ENCODE measurements at places on chromosomes 16 and 17.

DNA sequence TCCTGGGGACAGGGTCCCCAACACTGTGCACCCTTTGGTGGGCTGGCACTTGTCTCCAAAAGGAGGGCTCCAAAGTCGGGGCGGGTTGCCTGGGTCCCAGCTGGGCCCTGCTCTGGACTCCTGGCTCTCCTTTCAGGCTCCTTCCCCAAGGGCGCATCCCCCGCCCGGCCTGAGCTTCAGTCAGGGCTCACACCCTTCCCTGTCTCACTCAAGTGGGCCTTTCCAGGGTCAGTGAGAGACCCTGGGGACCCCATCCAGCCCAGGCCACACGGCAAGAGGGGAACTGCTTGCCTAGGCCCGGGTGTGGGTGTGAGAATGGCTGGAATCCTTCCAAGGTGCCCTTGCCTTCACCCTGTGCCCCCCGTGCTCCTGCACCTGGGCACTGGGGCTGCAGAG lies 41.8 kb upstream of the SLC38A10 start:
- no peak for DNase-seq

DNA sequence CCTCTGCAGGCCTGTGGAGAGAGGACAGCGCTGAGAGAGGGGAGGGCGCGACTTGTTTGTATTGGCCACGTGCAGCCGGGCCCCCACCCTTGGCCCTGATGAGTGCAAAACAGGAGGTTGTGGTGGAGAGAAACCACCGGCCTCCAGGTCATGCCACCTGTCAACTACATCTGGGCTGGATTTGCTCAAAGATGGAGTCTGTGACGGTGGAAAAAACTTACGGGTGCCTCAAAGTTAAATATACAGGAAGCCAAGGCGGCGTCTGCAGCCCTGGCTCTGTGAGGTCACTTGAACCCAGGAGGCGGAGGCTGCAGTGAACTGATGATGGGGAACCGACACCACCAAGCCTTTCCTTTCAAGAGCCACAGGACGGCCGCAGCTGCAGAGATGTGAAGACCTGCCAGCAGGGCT lies 15.7 kb downstream of the C16orf74 start:
- no peak for DNase-seq

DNA sequence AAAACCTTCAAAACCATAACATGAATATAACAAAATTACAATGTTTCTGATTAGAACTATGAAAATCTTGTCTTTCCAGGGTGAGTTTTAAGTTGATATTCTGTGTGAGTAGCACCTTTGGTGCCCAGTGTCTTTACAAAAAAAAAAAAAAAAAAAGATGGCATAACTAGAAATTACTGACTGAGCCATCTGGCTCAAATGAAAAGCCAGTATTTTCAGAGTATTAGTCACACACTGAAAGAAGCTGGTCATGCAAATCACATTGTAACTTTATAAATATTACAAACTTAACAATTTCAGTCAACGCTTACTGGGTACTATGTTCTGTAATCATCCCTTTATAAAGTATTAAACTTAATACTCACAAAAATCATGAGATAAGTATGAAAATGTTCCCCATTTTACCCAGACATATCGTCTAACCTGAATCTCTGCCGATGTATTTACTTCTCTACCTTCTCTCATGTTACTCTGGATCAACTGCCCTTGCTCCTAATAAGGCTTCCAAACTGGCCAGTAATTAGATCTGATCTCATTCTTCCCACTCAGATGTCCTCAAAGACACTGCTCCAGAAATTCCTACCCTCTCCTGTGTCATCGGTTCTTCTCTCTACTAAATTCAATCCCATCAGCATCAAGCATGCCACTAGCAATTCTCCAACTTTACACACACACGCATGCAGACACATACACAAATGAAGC lies 25.4 kb downstream of the UBE2G1 start:
- DNase-seq = no peak

- no peak for DNase-seq
These were observed 29.0 kb downstream of the ZNF750 start for GRCh38 chr17:82810644-82811430.

DNA sequence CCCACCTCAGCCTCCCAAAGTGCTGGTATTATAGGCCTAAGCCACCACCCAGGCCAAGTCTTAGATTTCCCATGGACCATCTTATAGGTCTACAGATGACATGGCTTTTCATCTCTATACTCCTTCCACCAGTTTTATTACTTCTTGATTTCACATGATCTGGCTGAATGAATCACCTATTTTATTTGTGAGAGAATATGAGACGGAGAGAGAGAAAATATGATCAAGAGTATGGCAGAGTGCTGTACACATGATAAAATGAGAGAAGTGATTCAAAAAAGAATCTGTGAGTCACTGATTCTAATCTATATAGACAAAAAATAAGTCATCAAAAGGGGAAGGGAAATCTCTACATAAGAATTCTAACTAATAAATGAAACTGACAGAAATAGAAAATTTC lies 13.7 kb downstream of the ACSM1 start:
- no peak for DNase-seq

- DNase-seq = no peak
These were observed 10.1 kb downstream of the TK2 start for GRCh38 chr16:66539623-66540469.

DNA sequence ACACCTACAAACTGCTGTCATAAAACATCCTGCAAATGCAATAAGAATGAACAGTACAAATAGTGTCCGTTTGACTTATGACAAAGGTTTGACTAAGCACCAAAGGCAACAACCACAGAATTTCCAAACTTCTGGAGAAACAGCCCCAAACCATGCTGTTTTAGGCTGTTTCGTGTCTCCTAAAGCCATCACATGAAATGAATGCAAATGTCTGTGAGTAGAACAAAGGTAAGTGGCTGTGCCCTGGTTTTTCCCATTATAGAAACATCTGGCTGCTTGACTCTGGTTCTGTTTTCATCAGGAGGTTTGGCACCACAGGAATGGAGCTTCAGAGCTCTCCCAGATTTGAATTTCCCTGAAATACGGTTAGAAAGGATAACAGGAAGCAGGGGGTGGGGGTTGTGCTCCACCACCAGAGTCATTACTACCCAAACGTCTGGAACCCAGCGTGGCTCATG lies 4.6 kb upstream of the EMP2 start:
- DNase-seq = no peak

All from osteocyte (in vitro differentiated cells).